ENCODE measurements at places on chromosomes 13 and 19.

- DNase-seq: no peak
These were observed 192.4 kb downstream of the NUFIP1 start for GRCh38 chr13:44796597-44797490.

GRCh38 chr19:2305452-2306280, 2.3 kb downstream of the LINGO3 start:
- no peak for DNase-seq

DNA sequence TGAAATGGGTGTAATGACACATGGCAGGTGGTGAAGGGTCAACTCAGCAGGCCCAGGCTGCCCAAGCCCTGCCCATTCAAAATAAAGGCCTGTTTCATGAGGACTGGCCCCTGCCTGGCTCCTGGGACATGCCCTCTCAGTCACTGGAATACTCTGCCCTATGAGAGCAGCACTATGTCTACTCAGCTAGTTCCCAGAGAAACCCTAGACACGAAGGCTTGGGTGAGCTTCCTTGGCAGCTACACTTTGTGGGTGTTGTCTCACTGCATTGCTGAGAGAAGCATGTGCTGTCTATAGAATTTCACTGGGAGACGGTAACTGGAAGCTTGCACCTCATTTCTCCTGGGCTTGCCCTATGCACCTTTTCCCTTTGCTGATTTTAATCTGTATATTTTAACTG, 752.8 kb downstream of the LIG4 start:
- DNase-seq: no peak

GRCh38 chr19:10639836-10640235, 14.3 kb upstream of the ILF3 start:
- no peak for DNase-seq

- DNase-seq: no peak
These were observed 49.4 kb downstream of the SERP2 start for GRCh38 chr13:44422755-44423643.

- DNase-seq: no peak
These were observed 65.9 kb downstream of the CHST8 start for GRCh38 chr19:33687481-33688170.

DNA sequence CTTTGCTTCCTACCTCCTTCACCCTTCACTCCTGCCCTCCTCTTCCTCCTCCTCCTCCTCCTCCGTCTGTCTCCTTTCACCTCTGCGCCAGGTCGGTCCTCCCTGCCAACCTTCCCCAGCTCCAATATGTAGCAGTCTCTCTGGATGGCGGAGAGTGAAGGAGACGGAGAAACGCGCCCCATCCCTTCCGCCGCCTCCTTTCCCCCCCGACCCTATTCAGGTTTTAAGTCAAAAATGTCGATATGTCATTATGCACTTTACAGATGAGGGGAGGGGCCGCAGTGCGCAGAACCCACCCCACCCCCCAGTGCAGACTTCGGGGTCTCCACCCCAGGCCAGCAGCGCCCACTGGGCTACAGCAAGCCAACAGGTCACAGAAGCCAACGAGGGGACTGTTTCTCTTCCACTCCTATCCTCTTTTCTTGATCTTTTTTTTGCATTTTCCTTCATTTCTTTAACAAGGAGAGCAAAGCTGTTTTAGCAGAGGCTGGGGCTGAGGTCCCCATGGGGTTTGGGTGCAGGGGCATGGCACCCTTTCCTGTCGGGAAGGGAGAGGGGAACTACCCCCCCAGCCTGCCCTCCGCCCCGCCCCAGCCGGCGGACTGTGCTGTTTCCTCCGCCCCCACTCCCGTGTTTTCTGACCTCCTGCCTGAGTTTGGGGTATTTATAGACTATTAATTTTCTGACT, 9.2 kb downstream of the MIDN start:
- no peak for DNase-seq

GRCh38 chr13:113049981-113050380, 55.6 kb upstream of the F7 start:
- no peak for DNase-seq

DNA sequence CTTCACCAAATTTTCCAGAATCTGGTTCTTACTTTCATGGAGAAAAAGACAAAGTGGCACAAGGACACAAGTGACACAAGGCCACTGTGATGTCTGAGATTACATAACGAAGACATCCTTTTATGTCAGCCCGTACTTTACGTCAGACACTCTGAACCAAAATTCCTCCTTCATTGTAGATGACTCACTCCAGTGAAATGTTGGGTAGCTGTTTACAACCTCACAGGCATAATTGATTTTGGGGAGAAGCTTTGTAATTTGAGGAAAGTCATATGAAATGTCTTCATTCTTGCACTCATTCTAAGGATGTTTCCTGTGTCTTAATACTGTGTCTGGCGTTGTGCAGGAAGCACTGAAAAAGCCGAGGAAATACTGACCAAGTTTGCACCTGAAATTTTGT, 20.0 kb upstream of the LGALS14 start:
- DNase-seq: no peak
